Activated T-helper 1 cell treated with anti-CD3 and anti-CD28 coated beads, Interleukin-12 subunit alpha, Interleukin-12 subunit beta, Interleukin-2, Interleukin-4 antibody, amounts not matched to agents 30 ng/mL and 10 ng/mL and 1 ng/mL, durations not matched to agents 14 hours and 24 hours and 36 hours (primary cell): ENCODE measurements at places on chromosomes 16 and 17. TPM values are rescaled to one million over a fixed set of nuclear protein-coding genes. Genes with fewer than 3 reads are reported as not detected.

UNKL gene
- 42.7 and 46.1 TPM in 2 replicates for total RNA-seq

HOXB1 gene
- not detected in 2 replicates for total RNA-seq

STAC2 gene
- total RNA-seq, result 0.08 TPM in 1 of 2 replicates, not detected in the other

OR1A1 gene
- not detected in 2 replicates for total RNA-seq

KRT39 gene
- total RNA-seq, result not detected in 2 replicates

PPL gene
- not detected in 2 replicates for total RNA-seq
